ENCODE measurements at places on chromosomes 11 and 22.

GRCh38 chr22:40281717-40282116 is 64.6 kb upstream of the ADSL start:
- no peak for DNase-seq

DNA sequence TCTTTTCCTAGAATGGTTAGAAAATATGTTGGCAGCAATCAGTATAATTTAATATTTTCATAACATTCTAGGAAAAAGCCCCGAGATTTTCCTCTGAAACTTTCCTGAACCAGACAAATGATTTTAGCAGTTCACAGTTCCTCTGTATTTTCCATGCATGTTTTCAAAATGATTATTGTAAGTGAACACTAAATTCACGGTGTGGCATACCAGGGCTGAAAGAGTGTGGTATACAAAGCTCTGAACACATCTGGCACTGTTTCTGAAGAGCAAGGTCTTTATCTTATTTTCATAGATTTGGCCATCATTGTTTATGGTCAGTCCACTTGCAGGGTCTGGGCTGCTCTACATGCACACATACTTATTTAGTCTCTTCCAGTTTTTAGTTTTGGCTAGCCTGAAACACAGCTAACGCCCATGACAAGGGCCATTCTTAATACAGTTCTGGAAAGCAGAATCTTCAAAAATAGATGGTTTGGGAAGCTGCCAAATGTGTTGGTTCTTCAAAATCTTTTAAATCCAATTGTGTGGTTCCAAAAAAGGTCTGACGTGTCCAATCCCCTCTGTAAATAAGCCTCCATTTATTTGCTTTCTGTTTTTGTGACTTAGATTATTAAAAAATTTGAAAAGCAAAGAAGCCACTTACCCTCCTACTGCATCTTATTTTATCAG is 7.9 kb upstream of the GAB2 start:
- no peak for DNase-seq

- no peak for DNase-seq
Measured at GRCh38 chr11:18696638-18697225, 1.8 kb upstream of the TMEM86A start.

- no peak for DNase-seq
Measured at GRCh38 chr11:74784234-74784633, 35.6 kb downstream of the RNF169 start.

DNA sequence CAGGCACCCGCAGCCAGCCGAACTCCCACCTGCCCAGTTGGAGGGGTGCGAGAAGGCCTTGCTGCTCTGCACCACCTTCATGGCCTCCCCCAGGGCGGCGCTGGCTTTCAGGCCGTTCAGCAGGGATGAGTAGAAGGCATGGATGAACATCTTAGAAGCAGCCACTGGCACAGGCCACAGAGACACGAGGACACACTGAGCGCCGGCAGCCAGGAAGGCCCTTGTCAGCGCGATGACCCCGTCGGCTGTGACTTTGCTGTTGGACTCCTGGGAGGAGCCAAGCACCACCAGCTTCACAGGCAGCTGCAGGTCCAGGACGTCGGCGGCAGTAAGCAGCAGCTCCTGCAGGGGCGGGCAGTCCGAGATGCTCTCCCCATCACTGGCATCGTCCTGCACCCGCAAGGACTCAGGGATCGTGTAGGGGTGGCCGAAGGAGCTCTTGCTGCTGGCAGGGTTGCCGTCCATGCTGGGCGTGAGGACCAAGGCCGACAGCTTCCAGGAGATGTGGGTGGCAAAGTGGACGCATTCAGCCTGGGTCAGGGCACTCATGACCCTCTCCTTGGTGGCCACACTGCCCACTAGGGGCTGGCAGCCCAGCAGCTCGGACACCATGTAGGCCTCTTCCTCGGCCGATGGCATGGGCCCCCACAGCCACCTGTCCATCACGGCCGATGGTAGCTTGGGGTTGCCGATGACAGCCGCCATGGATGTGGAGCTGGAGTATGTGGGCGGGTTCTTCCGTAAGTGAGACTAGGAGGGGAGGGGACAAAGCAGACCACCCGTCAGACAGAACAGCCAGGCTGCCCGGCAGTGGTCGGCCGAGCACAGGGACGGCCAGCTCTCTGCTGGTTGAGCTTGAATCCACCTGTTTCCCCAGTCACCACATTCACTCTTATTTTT is 79.7 kb upstream of the PITPNB start:
- DNase-seq: no peak

DNA sequence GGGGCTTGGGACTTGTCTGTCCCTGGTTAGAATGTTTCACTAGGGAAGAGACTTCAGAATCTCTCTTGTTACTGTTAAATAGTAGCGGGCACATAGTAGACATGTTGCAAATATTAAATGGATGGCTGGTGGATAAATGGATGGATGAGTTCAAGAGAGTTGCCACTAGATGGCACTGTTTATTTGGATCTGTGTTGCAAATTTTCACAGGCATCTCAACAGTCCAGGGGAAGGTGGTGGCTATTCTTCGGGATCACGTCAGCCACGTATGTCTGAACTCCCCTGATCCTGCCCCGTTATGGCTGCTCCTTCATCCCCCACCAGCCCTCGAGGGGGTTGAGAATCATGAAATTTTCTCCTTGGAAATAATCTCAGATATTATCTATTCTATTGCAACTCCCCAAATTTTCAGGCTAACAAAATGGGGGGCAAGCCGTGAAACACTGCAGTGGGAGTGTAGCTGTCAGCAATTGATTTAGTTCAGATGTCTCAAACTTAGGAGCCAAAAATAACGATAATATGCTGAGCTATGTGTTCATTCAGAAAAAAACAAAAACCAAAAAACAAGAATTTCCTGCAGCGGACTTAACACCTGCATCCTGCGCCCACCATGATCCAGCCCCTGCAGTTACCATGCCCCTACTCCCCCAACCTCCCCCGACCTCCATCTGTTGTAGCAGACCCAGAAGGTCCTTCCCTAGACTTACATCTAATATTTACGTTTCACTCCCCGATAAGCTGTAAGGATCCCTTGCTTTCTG is 29.1 kb upstream of the BIRC3 start:
- peak; percentile 71 for DNase-seq

DNA sequence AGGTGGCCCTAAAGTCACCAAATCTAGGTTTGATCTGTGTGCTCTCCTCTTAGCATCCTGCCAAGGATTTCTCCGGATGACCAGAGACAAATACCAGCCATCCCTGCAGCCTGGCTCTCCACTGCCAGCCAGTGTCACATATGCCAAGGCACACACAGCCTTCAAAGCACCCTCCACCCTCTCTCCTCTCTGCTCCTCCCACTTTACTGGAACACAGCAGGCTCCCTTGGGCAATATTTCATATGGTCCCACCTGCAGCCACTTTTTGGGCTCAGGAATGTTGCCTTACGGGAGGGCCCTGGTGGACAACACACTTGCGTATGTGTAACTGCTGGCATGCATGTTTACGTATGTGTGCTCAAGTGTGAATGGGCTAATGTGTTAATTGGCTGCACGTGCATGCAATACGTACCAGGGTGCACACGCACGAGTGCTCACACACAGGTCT is 183.9 kb downstream of the CEP164 start:
- DNase-seq: no peak

DNA sequence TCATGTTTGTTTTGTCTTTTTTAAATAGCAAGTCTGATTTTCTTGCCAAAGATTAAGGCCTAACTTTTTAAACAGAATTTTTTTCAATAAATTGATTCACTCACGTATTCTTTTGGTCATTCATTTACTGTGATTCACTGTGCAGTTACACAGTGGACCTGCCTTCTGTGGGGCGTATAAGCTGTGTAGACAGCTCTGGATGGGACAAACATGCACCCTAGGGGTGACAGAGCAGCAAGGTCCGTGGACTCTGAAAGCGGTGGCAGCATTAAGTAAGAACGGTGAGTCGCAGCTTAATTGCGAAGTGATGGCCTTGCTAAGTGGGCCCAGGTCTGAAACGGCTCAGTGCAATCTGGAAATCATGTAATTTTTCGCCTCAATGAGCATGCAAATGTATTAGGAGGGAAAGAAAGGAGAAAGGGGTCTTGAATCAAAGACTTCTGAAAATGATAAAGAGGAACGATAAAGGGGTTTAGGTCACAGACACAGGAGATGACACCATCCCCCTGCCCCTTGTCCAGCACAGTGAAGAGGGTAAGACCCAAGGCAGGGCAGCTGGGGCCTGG is 113.1 kb downstream of the SPATA19 start:
- DNase-seq: no peak

GRCh38 chr11:8019314-8020243 is 32.4 kb downstream of the EIF3F start:
- DNase-seq: no peak

DNA sequence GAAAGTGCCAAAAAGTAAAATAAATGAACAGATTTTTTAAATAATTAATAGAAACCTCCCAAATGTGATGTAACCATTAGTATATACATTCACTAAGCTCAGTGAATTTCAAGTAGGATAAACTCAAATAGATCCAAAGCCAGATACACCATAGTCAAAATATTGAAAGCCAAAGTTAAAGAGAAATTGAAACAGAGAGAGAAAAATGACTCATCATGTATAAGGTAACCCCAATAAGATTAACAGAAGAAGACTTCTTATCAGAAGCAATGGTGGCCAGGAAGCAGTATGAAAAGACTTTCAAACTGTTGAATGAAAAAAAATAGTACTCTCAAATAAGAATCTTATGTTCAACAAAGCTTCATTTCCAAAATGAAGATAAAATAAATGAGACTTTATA is 70.5 kb downstream of the LUZP2 start:
- DNase-seq: no peak

DNA sequence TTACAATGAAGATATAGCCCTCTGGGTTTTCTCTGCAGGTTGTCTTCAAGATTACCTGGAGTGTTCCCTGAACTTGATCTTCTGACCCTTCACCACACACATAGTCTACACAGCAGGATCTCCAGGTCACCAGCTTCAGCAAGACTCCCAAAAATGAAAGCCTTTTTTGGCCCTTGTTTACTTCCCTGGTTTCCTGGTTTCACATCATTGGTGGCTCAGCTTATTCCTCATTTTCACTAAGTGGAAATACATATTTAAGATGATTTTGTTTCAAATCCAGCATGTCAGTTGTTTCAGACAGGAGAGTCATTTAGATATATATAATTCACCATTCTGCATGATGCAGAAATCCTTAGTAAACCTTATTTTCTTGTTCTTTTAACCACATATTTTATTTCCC is 41.6 kb upstream of the MPEG1 start:
- DNase-seq: no peak

- no peak for DNase-seq
Measured at GRCh38 chr11:9853929-9854552, 190.2 kb downstream of the SWAP70 start.

DNA sequence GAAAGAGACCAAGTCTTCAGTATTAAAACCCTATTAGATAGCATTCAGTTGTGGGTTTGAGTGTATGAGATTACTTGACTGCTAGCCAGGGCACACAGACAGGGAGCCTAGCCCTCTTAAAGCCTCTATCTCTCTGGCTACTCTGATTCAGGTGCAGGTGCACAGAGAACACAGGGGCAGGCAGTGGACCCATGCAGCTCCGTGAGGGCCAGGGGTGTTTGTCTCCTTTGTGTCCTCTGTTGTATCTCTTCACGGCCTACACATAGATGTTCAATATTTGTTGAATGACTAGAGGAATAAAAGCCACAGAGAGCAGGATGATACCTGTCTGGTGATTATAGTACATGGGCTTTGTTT is 21.5 kb upstream of the AIFM3 start:
- DNase-seq: no peak

DNA sequence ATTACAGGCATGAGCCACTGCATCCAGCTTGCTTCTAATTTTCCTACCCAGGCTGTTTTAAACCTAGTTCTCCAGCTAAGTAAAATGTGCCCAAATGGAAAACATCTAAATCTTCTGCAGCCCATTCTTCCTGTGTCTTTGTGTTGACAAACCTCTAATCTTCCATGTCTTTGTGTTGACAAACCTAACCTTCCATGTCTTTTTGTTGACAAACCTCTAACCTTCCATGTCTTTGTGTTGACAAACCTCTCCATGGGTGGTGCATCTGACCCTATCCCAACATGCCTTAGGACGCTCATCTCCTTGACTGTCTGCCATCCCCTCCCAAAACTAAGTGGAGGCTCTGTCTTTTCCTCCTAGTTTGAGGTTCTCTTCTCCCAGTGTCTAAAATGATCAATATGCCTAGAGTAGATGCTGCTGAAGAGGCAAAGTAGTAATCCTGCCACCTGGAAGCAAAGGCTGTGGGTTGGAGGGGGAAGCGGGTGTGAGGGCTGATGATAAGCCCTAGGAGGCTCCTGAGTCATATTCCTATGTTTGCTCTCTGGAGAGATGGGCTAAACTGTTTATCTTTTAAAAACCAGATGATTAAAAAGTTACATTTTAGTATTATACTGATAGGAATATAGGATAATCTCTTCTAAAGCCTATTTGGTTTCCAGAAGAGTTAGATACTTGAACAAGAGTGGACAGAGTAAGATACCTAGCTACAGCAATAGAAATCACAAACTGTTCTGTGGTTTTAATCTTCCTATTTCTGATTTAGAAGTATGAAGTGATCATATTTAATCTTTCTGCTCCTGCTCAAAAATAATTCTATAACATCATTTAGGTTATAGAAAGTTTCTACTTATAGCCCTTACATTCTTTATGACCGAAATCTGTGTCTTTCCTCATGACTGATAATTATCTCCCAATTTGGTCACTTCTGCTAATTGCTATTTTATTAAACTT is 7.9 kb downstream of the FEN1 start:
- DNase-seq: no peak

GRCh38 chr11:15630896-15631295 is 516.2 kb downstream of the INSC start:
- no peak for DNase-seq

- no peak for DNase-seq
Measured at GRCh38 chr11:69653406-69653960, 12.5 kb downstream of the CCND1 start.

DNA sequence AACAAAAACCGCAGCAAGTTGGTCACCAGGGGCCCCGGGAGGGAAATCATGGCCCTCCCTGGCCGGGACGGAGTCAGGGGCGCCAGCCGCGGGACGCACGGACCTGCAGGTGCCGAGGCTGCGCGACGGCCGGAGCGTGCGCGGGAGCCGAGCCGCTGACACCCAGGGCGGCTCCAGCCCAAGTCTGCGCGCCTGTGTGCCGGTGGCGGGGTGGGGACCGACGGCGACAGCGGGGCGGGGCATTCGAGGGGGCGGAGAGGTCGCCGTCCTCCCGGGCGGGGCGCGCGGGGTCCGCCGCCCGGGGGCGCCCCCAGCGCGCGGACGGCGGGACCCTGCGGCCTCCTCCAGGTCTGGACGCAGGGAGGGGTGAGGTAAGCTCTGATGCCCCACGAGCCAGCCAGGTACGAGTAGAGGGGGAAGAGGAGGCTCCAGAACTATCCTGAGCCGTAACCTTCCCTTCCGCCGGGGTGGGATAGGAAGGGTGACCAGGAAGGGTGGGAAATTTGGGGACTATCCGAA is at the start of gene ESAM:
TSS of gene ESAM (minus strand) at position 186 of the 519 bp plus-strand sequence. CDS start at position 50, 136 bp downstream.
- DNase-seq: peak; percentile 79

GRCh38 chr11:128653801-128654231 is 40.1 kb upstream of the FLI1 start:
- no peak for DNase-seq
